Uterus (tissue), 4 donors: ENCODE measurements at places on chromosomes 4 and X. TPM values are rescaled to one million over a fixed set of nuclear protein-coding genes. Genes with fewer than 3 reads are reported as not detected.

The MAGEE2 gene
- total RNA-seq: not detected

DNA sequence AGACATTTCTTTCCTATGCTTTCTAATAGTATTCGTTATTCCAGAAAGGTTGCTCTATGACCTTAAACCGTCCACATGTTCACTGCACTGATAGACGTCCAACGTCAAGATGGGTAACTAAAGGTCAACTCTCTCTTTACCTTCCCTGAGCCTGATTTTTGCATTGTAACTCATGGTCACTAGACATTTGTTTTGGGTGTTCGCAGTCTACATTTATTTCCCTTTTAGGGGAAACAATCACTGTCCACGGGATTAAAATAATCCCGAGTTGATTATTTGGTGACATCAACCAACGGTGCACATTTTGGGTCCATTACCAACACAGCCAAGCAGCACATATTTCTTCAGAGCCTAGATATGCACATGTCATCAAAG is 540 bp upstream of the HADH start:
- H3K36me3 ChIP-seq: no peaks in the 10 kb centered on the region
- H3K4me1 ChIP-seq: peaks cover 4% of the 10 kb centered on the region
- H3K27me3 ChIP-seq: no peaks in the 10 kb centered on the region

DNA sequence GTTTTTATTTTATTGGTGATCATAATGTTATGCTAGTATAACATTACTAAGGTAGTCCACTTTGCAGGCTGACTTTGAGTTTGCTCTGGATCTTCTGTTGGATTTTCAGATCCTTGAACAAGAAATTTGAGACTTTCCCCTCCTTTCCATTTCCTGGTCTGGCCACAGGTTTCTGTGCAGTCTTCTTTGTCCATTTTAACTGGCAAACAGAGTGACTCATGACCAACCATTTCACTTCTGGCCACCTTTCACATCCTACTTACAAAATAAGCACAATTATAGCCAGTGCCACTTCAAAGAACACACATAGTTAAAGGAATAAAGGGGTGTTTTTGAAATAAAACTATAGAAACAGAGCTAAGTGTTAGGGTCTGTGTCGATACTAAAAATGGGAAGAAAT is 8.4 kb downstream of the ANK2 start:
- H3K27me3 ChIP-seq: no peaks in the 10 kb centered on the region
- no peak for DNase-seq
- no peak overlapping the region for H3K27ac ChIP-seq
- no peak overlapping the region for H3K4me3 ChIP-seq

DNA sequence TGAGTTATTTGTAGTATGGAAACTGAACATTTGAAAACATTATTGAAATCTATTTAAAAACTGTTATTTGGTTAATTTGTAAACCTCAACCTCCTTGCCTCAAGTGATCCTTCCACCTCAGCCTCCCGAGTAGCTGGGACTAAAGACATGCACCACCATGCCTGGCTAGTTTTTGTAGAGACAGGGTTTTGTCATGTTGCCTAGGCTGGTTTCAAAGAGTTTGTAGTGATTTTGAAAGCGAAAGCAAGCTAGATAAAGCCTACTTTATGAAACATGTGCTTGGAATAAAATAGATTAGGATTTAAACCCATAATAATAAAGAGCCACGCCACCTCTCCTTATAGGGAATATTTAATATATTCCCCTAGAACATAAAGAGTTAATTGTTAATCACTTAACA is 23.5 kb downstream of the ARSJ start:
- no peak overlapping the region for H3K27ac ChIP-seq
- H3K36me3 ChIP-seq: no peaks in the 10 kb centered on the region
- H3K4me1 ChIP-seq: no peaks in the 10 kb centered on the region
- H3K27me3 ChIP-seq: no peaks in the 10 kb centered on the region
- no peak for DNase-seq
- no peak overlapping the region for H3K4me3 ChIP-seq

The AREG gene
- 0.28 TPM for total RNA-seq

GRCh38 chrX:9611436-9612145 is 146.7 kb downstream of the TBL1X start:
- H3K36me3 ChIP-seq: no peaks in the 10 kb centered on the region
- no peak overlapping the region for H3K27ac ChIP-seq
- no peaks in the 10 kb centered on the region for H3K4me1 ChIP-seq
- no peak overlapping the region for H3K4me3 ChIP-seq
- DNase-seq: no peak
- no peaks in the 10 kb centered on the region for H3K27me3 ChIP-seq

- no peaks in the 10 kb centered on the region for H3K4me1 ChIP-seq
- no peaks in the 10 kb centered on the region for H3K27me3 ChIP-seq
- H3K4me3 ChIP-seq: no peak overlapping the region
- no peaks in the 10 kb centered on the region for H3K36me3 ChIP-seq
- no peak for DNase-seq
Measured at GRCh38 chrX:57135287-57135686, 1.9 kb downstream of the SPIN2A start.

DNA sequence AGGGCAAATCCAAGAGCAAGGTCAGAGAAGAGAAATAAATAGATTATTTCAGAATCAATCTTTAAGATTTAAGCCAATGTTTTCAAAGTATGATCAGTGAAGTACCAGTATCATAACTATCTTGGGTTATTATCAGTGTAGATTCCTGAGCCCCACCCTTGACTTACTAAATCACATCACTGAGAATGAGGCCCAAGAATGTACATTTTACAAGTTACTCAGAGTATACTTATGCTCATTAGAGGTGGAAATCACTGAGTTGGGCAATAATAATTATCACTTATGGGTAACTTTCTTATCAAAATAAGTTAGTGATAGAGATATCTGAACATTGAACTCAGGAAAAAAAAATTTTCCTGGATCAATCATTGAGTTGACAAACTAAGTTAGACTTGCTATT is 121.6 kb upstream of the NOCT start:
- H3K4me3 ChIP-seq: no peak overlapping the region
- no peaks in the 10 kb centered on the region for H3K36me3 ChIP-seq
- H3K27ac ChIP-seq: no peak overlapping the region
- no peaks in the 10 kb centered on the region for H3K4me1 ChIP-seq

GRCh38 chrX:122788216-122788615 is 395.9 kb upstream of the GRIA3 start:
- no peak for DNase-seq
- no peaks in the 10 kb centered on the region for H3K36me3 ChIP-seq
- H3K4me1 ChIP-seq: no peaks in the 10 kb centered on the region
- H3K27me3 ChIP-seq: no peaks in the 10 kb centered on the region
- no peak overlapping the region for H3K27ac ChIP-seq

- DNase-seq: no peak
- peaks cover 12% of the 10 kb centered on the region for H3K4me1 ChIP-seq
- peak overlapping the region; percentile 77 for H3K27ac ChIP-seq
- H3K4me3 ChIP-seq: no peak overlapping the region
- H3K36me3 ChIP-seq: no peaks in the 10 kb centered on the region
Measured at GRCh38 chr4:140242357-140243277, 88.6 kb upstream of the MAML3 start.

- no peak for DNase-seq
- H3K4me1 ChIP-seq: no peaks in the 10 kb centered on the region
- no peak overlapping the region for H3K27ac ChIP-seq
- no peak overlapping the region for H3K4me3 ChIP-seq
- no peaks in the 10 kb centered on the region for H3K27me3 ChIP-seq
Measured at GRCh38 chr4:26183017-26183416, 137.8 kb upstream of the RBPJ start.

- no peak overlapping the region for H3K27ac ChIP-seq
- peak; percentile 44 for DNase-seq
- peak overlapping the region; percentile 43 for H3K4me3 ChIP-seq
- no peaks in the 10 kb centered on the region for H3K36me3 ChIP-seq
Measured at GRCh38 chr4:133146574-133147241, 2.4 kb upstream of the PCDH10 start.

The TRIM60 gene
- total RNA-seq: not detected

DNA sequence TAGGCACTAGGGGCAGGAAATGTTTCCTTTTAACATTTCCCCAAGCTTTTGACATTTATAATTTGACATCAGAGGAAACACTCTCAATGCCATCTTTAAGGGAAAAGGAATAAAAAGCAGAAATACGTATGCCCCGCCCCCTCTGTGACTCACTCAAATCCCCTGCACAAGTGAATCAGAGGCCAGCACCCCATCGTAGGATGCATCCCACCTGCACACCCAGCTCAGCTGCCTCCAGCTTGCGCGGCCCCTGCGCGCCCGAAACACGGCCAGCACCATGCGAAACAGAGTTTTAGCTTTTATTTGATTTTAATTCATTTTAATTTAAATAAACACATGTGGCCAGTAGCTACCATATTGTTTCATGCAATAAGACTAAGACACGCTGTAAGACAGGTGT is 29.5 kb downstream of the ABLIM2 start:
- no peaks in the 10 kb centered on the region for H3K27me3 ChIP-seq
- no peak overlapping the region for H3K4me3 ChIP-seq

GRCh38 chr4:37453999-37454800 is 209.7 kb downstream of the NWD2 start:
- DNase-seq: no peak
- H3K36me3 ChIP-seq: no peaks in the 10 kb centered on the region
- peak overlapping the region; percentile 26 for H3K4me3 ChIP-seq
- H3K4me1 ChIP-seq: no peaks in the 10 kb centered on the region
- peak overlapping the region; percentile 78 for H3K27ac ChIP-seq

GRCh38 chr4:86730310-86730709 is 118.9 kb downstream of the SLC10A6 start:
- no peak overlapping the region for H3K27ac ChIP-seq
- H3K4me1 ChIP-seq: no peaks in the 10 kb centered on the region
- no peak for DNase-seq
- no peaks in the 10 kb centered on the region for H3K36me3 ChIP-seq

DNA sequence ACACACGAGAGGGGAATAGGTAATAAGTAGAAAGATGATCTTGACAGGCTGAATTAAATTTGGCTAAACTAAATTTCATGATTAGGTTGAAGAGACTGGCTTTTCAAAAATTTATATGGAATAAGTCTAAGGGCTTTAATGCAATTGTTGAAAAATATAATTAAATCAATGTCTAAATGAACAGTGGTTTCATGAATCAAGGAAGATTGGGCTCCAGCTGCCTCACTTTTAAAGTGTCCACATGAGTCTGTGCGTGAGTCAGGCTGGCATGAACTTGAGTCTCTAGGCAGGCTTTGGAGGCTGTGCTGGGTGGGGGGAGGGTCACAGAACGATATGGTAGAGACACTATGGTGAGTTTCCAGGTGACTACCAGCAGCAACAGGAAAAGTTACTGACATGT is 111.9 kb downstream of the SORBS2 start:
- H3K4me1 ChIP-seq: no peaks in the 10 kb centered on the region
- no peak for DNase-seq
- H3K4me3 ChIP-seq: no peak overlapping the region
- no peak overlapping the region for H3K27ac ChIP-seq

The PF4V1 gene
- total RNA-seq: not detected

DNA sequence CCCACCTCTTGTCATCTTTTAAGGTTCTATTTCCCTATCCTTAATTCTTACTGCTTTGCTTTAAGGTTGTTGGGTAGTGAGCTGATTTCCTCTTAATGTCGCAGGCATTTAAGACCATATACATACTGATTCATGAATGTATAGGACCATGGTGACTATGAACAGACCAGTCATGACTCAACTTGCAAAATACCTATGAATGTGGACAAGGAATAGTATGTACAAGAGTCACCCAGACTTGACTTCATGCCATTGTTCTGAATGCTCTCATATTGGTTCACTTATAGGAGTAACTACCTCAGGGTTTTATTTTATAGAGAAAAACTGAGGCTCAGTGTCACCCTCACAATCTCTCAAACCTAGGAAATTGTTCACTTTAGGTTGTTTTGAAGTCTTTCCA is 44.3 kb downstream of the CCNG2 start:
- H3K4me1 ChIP-seq: no peaks in the 10 kb centered on the region
- H3K4me3 ChIP-seq: no peak overlapping the region
- no peaks in the 10 kb centered on the region for H3K36me3 ChIP-seq
- no peak overlapping the region for H3K27ac ChIP-seq
- no peaks in the 10 kb centered on the region for H3K27me3 ChIP-seq

- no peaks in the 10 kb centered on the region for H3K27me3 ChIP-seq
- no peak for DNase-seq
- H3K4me3 ChIP-seq: no peak overlapping the region
- H3K27ac ChIP-seq: no peak overlapping the region
Measured at GRCh38 chrX:50747471-50747900, 66.5 kb downstream of the SHROOM4 start.

The GIMD1 gene
- total RNA-seq: not detected

The F11 gene
- 0.67 TPM for total RNA-seq

- no peaks in the 10 kb centered on the region for H3K36me3 ChIP-seq
- no peak overlapping the region for H3K27ac ChIP-seq
- no peaks in the 10 kb centered on the region for H3K27me3 ChIP-seq
- no peak overlapping the region for H3K4me3 ChIP-seq
- no peak for DNase-seq
Measured at GRCh38 chr4:111108153-111108552, 485.3 kb upstream of the PITX2 start.

DNA sequence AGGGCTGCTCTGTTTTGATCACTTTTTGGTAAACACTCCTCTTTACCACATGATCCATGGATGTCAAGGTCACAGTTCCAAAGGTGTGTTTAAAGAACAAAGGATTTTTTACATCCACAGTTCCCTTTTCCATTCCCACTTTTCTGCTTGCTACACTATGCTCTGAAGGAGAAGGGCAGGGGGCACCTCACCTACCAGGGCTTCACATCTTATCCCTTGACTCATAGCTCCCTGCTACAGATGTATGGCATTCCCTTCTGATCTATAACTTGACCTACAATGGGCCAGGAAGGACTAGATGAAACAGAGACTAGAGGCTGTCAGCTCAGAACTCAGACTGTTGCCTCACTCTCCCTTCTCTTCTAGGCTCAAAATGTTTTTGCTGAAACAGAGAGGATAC is 233.1 kb upstream of the RPS6KA3 start:
- no peaks in the 10 kb centered on the region for H3K4me1 ChIP-seq

DNA sequence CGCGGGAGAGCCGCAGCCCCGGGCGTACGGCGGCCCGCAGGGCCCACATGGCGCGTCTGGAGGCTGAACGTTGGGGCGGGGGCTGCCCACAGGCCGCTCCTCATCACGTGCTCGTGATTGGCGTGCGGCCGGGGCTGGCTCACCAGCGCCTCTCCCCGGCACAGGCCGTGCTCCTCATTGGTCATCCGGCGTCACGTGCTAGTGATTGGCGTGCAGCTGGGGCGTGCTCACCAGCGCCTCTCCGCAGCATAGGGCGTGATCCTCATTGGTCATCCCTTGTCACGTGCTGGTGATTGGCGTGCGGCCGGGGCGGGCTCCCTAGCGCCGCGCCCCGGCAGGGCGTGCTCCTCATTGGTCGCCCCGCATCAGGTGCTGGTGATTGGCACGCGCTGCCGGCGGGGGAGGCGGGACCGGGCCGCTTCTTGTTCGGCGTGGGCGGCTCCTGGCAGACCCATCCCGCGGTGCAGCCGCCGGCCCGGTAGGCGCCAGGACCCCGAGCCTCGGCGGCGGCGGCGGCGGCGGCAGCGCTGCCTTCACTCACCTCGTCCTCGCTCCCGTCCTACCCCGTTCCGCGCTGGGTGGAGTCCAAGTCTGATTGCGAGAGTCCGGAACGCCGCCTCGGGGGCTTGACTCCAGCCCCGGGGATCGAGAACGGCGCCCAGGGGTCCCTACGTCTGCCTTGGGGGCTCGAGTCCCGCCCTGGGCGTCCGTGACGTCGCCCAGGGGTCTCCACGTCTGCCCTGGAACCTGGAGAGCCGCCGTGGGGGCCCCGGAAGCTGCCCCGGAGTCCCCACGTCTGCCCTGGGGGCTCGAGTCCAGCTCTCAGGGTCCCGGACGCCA is at the start of gene GTPBP6:
Gene GTPBP6 (minus strand): TSS at position 58 of the 840 bp plus-strand sequence. CDS start 9 bp downstream, at position 49.
- H3K27ac ChIP-seq: peak within 1 kb of the TSS; percentile 99
- peaks cover 13% of the 10 kb centered on the region for H3K4me1 ChIP-seq
- H3K4me3 ChIP-seq: peak within 1 kb of the TSS; percentile 97
- DNase-seq: peak; percentile 100
- no peaks in the 10 kb centered on the region for H3K27me3 ChIP-seq
